Tongue (tissue), 3 donors: ENCODE measurements at places on chromosomes 2 and 18. TPM values are rescaled to one million over a fixed set of nuclear protein-coding genes. Genes with fewer than 3 reads are reported as not detected.

DNA sequence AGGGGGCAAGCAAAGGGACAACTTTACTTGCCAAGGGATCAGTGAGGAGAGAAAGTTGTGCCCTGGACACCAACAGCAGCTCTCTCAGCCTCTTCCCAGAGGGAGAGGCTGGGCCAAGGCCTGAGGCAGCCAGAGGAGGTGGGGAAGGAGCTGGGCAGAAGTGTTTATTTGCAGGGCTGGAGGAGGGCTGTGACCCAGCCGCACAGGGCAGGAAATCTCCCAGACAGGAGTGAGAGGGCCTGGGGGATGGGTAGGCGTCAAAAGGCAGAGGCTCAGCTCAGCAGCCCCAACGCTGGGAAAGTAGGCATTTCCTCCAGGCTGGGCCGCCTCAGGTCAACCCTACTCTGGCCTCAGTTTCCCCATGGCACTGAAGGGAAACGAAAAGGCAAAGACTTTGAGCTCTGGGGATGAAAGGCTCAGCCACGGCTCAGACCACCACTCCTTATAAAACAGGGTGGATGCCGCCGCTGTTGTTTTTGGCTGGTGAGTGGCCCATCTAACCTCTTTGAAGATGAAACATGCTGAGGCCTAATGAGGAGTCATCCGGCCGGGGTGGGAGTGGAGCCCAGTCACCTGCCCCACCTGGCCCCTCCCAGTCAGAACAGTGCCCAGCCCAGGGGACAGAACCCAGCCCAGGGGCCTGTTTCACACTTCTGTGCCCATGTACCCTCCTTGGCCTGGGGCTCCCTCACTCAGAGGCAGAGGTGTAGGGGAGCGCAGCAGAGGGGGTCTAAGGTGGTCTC lies 21.9 kb upstream of the SEMA4C start:
- DNase-seq = no peak

DNA sequence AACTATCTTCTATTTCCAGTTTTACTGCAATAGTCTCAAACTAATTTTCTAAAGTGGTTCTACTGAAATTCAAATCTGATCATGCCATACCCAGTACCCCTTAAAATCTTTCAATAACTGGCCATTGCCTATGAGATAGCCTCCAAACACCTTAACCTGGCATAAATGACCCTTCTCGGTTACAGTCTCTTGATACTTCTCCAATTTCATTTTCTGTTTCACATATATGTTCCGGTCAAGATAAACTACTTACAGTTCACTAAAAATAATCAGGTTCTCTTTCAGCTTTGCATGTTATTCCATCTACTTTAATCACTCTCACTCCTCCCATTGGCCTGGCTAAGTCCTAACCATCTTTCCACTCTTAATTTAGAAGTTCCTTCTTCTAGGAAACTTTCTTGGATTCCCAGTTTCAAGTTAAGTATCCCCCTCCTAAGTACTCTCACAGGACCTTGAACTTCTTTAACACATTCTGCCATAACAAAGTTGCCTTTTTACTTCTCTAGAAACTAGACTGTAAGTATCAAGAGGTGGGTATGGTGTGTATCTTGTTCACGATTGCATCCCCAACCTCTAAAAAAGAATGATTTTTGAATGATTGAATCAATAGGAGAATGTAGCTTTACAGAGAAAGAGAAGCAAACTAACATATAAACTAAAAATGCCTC lies 110.2 kb upstream of the RBBP8 start:
- no peak for DNase-seq

- no peak for DNase-seq
Measured at GRCh38 chr2:44290261-44290660, 15.0 kb downstream of the SLC3A1 start.

SERPINB12 gene
- 2.6 TPM for total RNA-seq

KCTD1 gene
- total RNA-seq = 12.3 TPM

GRCh38 chr2:13681936-13682335 lies 950.6 kb upstream of the LRATD1 start:
- no peak for DNase-seq
